ENCODE measurements at places on chromosomes 12 and 14. TPM values are rescaled to one million over a fixed set of nuclear protein-coding genes. Genes with fewer than 3 reads are reported as not detected.

Gene KRT2
- not detected for total RNA-seq

Gene CPNE6
- total RNA-seq: not detected

Gene MGP
- not detected for total RNA-seq

Gene REM2
- total RNA-seq: 0.33 TPM

Gene ANKRD13A
- total RNA-seq: 41.1 TPM

Gene SERPINA12
- not detected for total RNA-seq

Gene KCNJ8
- total RNA-seq: not detected

Gene RND1
- 2.6 TPM for total RNA-seq

Gene ACOT6
- not detected for total RNA-seq

Gene PUS1
- total RNA-seq: 101 TPM

Gene GNG2
- total RNA-seq: 112 TPM

Gene NRIP2
- not detected for total RNA-seq

Gene IFNG-AS1
- total RNA-seq: 0.95 TPM

Gene VDR
- total RNA-seq: 83.4 TPM

Gene NINJ2
- 3.3 TPM for total RNA-seq

Gene TOGARAM1
- total RNA-seq: 7.5 TPM

Gene NTN4
- not detected for total RNA-seq

Gene NELL2
- total RNA-seq: 67.0 TPM

Gene ALDH2
- total RNA-seq: 1.2 TPM

Gene RAD9B
- total RNA-seq: 0.74 TPM

Gene JPH4
- 1.8 TPM for total RNA-seq

Gene AKAP5
- 3.1 TPM for total RNA-seq

Gene SLC38A4
- not detected for total RNA-seq

Gene NFE2
- not detected for total RNA-seq

Gene IQSEC3
- total RNA-seq: 0.53 TPM

Gene RNASE3
- not detected for total RNA-seq

Gene VRK1
- 72.2 TPM for total RNA-seq

Gene ASPG
- not detected for total RNA-seq

Gene VSIG10
- total RNA-seq: 9.0 TPM

Gene OR10P1
- not detected for total RNA-seq

Gene GPRC5D
- not detected for total RNA-seq

Gene PLCZ1
- not detected for total RNA-seq

Gene PCNX1
- 37.4 TPM for total RNA-seq

Gene NANOG
- total RNA-seq: not detected

Gene TAS2R30
- 0.94 TPM for total RNA-seq

Gene CDK17
- total RNA-seq: 34.6 TPM

Gene DGKA
- total RNA-seq: 221 TPM

Gene GLIPR1
- total RNA-seq: 22.8 TPM

Gene KRT76
- total RNA-seq: not detected

Gene VRTN
- total RNA-seq: not detected

Gene GSC
- total RNA-seq: not detected

Gene TSHR
- total RNA-seq: not detected

Gene MMP19
- 1.0 TPM for total RNA-seq

Gene PDZRN4
- not detected for total RNA-seq

Gene CMTM5
- total RNA-seq: not detected

Gene HOXC11
- total RNA-seq: not detected

Gene ACOT4
- total RNA-seq: 5.0 TPM

Gene LUM
- not detected for total RNA-seq

Gene ENDOU
- not detected for total RNA-seq

Gene PITPNM2
- total RNA-seq: 6.1 TPM

Gene AICDA
- total RNA-seq: 0.71 TPM

Gene KCNA1
- total RNA-seq: not detected
